ENCODE measurements at places on chromosomes 11 and 22.

- DNase-seq, result no peak
Measured at GRCh38 chr11:60469723-60470122, 14.1 kb downstream of the MS4A1 start.

- peak; percentile 74 for DNase-seq
Measured at GRCh38 chr22:32206774-32207758, 2.2 kb upstream of the RFPL2 start.

GRCh38 chr11:129146191-129146590 lies 45.9 kb downstream of the ARHGAP32 start:
- DNase-seq, result no peak

GRCh38 chr11:74520927-74521665 lies 27.6 kb upstream of the LIPT2 start:
- DNase-seq, result no peak

DNA sequence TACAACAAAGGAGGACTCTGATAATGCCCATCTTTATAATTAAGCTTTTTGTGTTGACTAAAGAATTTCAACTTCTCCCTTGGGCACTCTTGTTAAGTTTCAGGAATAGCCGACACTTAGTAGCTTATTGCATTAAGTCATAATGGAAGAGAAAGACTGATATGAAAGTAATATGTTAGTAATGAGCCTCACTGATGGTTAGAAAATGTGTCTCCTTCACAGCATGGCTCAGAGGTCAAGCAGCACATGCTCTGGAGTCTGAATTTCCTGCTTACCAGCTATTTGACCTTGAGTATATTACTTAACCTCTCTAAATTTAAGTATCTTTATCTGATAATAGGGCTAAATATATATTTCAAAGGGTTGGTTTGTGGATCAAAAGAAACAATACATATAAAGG lies 39.0 kb downstream of the PDGFD start:
- DNase-seq, result no peak

- no peak for DNase-seq
Measured at GRCh38 chr22:19661156-19661555, 53.1 kb upstream of the SEPTIN5 start.

- DNase-seq, result no peak
Measured at GRCh38 chr11:134949121-134950090, 537.4 kb upstream of the B3GAT1 start.

DNA sequence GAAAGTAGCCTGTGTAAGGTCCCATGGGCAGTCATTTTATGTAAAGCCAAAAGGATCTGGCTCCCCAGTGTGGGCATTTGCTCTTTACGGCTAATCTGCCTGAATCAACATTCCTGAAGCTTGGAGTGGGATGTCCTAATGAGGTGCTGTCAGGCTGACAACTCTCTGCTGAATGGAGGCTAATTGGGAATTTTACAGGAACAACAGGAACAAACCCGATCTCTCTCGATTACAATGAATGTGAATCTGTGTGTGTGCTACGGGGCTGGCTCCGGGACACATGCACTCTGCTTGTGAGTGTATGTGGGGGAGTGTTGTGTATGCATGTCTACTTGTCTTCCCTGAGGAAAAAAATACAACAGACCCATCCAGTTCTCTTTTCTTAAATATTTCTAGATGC lies 415.2 kb downstream of the TENM4 start:
- DNase-seq, result no peak

- DNase-seq, result peak; percentile 43
Measured at GRCh38 chr11:1152316-1153104, 5.2 kb upstream of the MUC5AC start.

DNA sequence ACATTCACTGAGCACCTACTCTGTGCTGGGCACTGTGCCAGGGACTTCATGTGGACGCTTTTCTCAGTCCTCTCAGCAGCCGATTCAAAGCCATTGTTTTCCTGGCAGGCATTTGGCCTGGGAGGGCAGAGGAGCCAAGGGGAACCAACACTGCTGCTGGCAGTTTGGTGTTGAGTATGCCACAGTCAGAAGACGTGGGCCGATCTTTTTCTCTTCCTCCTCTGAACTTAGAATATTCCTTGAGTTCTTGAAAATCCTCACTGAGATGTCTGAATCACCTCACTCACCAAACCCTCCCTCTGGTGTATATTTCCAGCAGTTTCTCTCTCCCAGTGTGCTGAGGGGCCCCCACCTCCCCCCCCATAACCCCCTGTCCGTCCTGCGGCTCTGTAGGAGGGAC lies 114.5 kb upstream of the CRYBB3 start:
- DNase-seq, result no peak

GRCh38 chr22:41782316-41782715 lies 18.2 kb upstream of the CCDC134 start:
- DNase-seq, result peak; percentile 15

DNA sequence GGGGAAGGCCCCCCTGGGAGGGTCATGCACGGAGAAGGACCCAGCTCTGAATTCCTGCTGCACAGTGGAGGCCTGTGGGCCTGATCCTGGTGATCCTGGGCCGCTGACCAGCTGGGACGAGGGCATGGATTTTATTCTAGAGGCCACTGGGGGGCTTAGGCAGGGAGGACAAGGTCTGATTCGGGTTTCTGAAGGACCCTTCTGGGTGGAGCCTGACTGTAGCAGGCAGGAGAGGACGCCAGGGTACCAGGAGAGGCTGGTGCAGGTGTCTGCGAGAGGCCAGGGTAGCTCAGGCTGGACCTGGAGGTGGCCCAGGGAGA lies 31.3 kb downstream of the MPPED1 start:
- DNase-seq, result no peak

DNA sequence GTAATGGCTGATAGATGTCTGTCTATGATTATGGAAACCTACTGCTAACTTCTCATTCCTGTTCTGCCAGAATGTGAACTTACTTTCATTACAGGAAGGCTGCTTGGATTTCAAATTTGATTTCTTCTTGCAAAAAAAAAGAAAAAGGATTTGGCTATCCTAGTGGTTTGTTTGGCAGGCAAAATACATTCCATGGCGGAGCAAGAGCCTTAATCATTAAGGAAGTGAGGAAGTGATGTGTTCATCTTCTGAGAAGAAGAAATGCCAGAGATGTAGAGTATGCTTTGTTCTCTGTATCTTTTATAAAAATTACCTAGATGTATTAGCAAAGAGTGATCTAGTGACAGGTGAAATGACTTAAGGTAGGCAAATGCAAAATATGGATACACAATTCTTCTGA lies 356.3 kb downstream of the SOX6 start:
- no peak for DNase-seq

GRCh38 chr11:72146625-72147024 lies 11.1 kb downstream of the FOLR3 start:
- no peak for DNase-seq

GRCh38 chr11:123640677-123641494 lies 13.5 kb downstream of the SCN3B start:
- DNase-seq, result peak; percentile 66

GRCh38 chr11:42647993-42648392 lies 663.8 kb upstream of the API5 start:
- no peak for DNase-seq

- DNase-seq, result no peak
Measured at GRCh38 chr11:64728757-64729365, 5.9 kb upstream of the NRXN2 start.

GRCh38 chr22:50272044-50272802 lies 2.0 kb upstream of the MAPK11 start:
- no peak for DNase-seq

DNA sequence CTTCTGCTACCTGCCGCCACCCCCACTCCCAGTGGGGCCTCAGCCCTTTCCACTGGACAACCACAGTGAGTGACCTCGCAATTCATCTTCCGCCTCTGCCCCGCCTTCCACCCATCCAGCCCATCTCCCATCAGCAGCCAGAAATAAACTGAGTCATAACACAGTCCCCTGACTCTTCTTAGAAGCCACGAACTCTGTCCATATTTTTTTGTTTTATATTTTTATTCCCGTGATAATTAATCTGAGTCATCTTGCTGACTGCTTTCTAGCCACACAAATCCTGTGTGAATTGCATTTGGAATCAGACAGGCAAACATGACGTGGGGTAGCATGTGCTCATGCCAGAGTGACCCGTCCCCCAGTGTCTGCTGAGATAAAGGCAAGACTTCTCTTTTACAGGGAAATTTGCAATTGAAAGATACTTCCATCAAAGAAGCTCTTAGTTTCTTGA lies 7.0 kb downstream of the FADD start:
- no peak for DNase-seq

DNA sequence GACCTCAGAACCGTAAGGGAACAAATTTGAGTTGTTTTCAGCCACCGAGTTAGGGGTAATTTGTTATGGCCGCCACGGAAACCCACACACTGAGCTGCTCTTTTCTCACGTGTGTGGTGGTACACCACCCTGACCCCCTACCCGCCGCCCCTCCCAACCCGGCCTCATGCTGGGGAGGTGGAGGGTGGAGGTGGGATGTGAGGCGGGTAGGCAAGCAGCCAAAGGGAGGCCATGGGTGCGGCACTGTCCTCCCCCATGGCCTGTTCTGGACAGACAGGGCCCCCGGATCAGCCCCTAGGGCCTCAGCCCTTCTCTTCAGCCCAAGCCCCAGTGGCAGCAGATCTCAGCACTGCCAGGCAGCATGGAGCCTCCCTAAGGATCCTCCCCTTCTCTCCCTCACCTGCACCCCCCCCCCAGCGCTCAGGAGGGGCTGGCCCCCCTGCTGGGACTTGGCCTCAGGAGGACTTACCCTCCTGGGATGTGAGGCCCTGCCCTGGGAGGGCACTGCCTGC lies 7.9 kb downstream of the PRR5 start:
- no peak for DNase-seq

- no peak for DNase-seq
Measured at GRCh38 chr11:115941481-115941993, 437.3 kb upstream of the CADM1 start.

GRCh38 chr11:45765836-45766235 lies 39.1 kb upstream of the SLC35C1 start:
- DNase-seq, result no peak

GRCh38 chr22:31334329-31334728 lies 11.8 kb downstream of the PATZ1 start:
- DNase-seq, result no peak

GRCh38 chr11:69521457-69521856 lies 40.0 kb downstream of the LINC01488 start:
- no peak for DNase-seq

GRCh38 chr11:132357811-132358572 lies 987.6 kb downstream of the NTM start:
- no peak for DNase-seq

DNA sequence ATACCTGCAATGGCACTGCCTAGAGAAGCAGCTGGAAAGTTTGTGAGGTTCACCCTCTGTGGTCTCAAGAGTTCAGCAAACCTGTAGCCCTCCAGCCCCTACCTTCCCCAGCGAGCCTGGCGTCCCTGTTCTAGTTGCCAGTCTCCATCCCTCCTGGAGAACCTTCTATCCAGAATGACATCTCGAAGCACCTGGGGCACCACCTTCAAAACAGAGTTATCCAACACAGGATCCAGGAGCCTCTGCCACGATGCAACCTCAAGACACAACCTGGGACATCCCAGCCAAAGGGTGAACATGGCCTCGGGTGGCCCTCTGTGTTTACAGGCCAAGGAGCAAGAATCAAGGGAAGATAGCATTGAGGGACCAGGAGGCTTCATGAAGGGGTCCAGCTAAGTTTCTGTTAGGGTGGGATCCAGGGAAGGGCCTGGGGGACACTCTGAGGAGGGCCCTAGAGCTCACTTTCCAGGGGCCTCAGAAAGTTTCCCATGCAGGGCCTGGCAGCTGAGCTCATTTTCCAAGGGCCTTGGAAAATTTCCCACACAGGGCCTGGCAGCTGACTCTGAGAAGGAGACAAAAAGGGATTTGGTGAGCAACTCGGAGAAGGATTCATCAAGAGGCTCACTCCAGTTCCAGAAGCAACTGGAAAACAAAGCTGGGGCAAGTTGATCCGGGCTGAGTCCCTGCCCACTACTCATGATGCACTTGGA lies 36.9 kb upstream of the SYT13 start:
- DNase-seq, result no peak

Data from hematopoietic multipotent progenitor cell treated with erythropoietin and hydrocortisone succinate and interleukin-3 and kit ligand, for 4 days (in vitro differentiated cells).